ENCODE measurements at places on chromosomes 16 and 17.
A peak's percentile ranks its signal among the peaks of the same experiment; 100 is the strongest.

- peak; percentile 82 for DNase-seq
Measured at GRCh38 chr16:57061084-57061905, 31.1 kb upstream of the CPNE2 start.

GRCh38 chr17:33976831-33977230, 278.3 kb upstream of the CCL2 start:
- DNase-seq: no peak

DNA sequence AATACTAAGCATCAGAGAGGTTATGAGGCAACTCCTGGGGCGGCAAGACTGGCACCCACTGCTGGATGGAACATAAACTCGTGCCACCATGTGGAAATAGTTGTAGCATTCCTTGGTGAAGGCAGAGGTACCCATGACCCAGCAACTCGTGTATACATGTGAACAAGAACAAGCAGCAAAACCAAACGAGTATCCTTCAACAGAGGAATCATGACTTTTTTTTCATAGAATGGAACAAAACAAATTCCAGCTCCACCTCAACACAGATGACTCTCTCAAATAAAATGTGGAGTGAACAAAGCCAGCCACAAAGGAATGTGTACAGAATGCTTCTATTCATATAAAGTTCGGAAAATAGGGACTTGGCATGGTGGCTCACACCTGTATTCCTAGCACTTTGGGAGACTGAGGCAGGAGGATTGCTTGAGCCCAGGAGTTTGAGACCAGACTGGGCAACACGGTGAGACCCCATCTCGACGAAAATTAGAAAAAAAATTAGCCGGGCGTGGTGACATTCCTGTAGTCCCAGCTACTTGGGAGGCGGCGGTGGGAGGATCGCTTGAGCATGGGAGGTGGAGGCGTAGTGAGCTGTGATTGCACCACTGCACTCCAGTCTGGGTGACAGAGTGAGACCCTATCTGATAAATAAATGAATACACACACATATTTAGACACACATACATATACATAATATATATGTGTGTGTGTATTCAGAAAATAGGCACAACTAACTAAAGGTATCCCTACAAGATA, 35.3 kb downstream of the B9D1 start:
- no peak for DNase-seq

- no peak for DNase-seq
Measured at GRCh38 chr17:17934806-17935205, 37.4 kb downstream of the TOM1L2 start.

DNA sequence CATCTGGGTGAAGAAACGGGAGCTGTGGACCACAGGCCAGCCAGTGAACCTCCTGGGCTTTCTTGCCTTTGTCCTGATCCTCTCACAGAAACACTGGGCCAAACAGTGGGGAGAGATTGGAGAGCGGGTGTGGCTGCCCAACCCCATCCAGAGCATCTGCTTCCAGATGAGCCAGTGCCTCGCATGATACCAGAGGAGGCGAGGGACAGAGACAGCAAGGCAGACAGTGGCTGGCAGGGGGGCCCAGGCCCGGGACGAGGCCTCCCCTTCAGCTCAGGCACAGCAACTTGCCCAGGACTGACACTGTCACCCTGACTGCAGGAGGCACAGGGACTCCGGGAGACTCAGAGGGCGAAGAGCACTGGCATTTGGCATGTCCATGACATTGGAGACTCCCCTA, 12.0 kb downstream of the ARHGEF15 start:
- no peak for DNase-seq

Measured in AML-193 (cell line).